ENCODE measurements at places on chromosomes 13 and 19.

DNA sequence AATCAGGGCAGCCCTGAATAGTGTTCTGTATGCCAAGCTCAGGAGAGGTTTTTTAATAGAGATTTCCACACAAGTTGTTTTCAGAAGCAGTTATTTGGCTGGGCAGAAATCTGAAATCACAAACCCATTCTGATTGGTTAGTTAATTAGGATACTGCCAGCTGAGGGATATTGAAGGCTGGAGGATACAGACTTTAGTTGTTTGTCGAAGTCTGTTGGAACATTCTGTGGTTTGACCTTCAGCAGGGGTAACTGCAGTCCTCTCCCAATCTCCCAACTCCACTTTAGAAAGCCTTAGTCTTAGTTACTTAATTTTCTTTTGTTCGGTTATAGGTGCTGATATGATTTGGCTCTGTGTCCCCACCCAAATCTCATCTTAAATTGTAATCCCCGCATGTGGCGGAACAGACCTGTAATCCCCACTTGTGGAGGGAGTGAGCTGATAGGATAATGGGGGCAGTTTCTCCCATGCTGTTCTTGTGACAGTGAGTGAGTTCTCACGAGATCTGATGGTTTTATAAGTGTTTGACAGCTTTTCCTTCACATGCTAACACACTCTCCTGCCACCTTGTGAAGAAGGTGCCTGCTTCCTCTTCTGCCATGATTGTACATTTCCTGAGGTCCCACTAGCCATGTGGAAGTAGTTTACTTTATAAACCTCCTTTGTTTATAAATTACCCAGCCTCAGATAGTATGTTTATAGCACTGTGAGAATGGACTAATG, 169.2 kb downstream of the GPC5 start:
- DNase-seq = no peak

DNA sequence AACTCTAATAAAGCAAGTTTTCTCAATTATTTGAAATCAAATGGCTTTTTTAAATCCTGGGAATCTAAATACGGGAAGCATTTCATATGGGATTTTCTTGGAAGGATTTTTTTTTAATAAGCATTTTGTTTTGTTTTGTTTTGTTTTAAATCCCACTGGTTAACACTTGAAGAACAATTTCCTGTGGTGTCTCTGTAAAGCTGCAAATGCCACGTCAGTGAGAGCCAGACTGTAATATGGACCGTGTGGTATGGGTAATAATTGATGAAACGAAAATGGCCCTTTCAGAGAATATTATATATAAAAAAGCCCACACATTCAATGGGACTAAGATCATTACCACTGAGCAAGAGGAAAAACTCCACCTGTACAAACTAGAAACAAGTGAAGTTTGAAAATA, 33.9 kb upstream of the MIR17HG start:
- DNase-seq = no peak

- peak; percentile 83 for DNase-seq
Observed at GRCh38 chr19:44653977-44654774, 10.5 kb downstream of the PVR start.

DNA sequence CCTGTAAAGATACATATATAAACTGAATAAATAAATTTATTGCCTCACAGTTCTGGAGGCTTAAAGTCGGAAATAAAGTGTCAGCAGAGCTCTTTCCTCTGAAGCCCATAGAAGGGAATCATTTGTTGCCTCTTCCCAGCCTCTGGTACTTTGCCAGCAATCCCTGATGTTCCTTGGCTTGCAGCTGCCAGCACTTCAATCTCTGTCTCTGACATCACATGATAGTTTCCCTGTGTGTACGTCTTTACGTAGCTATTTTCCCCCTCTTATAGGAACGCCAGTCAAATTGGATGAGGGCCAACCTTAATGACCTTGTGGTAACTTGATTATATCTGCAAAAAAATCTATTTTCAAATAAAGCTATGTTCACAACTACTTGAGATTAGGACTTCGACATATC, 250.9 kb downstream of the LIG4 start:
- no peak for DNase-seq

GRCh38 chr13:41637586-41637985, 180.2 kb downstream of the RGCC start:
- no peak for DNase-seq

DNA sequence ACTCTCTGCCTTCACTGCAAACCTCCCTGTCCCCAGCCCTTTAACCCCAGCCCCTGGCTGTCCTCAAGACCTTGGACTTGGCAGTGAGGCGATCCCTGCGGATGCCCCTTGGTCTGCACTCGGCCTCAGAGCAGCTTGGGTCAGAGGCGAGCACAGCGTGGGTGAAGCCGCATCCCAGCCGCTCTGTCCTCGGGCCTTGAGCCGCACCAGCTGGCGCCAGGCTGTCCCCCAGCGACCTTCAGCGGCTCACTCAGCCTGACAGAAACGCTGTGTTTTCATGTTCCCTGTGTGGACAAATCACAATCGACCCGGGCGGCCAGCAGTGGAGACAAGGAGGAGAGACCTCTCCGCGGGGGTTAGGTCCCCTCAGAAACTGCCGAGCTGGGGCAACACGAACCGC, 52.0 kb downstream of the GNG7 start:
- no peak for DNase-seq

DNA sequence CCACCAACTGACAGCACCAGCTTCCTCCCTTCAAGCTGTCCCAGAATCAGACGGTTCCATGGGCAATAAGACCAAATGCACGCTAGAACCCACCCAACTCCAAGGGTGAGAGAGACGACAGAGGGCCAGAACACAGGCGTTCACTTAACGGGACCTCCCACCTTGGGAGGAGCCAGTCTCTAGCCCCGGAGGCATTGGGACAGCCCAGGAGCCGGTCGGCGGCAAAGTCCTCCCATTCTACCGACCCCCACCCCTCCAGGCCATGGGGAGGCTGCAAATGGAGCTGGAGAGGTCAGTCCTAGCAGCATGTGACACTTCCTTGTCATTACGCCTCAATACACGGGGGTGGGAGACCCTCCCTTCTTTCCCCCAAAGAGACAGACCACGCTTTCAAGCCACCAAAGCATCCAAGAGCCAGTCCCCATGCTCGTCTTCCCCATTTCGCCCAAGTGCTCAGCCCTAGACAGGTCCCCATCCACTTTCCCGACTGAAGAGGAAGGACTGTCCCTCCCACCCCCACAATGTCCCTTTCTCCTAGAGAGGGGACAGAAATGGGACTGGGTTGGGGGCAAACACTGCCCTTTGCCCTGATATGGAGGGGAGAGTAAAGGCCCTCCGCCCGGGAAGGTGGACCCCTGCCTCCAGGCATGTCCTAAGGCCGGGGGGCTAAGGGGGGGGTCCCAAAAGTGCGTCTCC, 964 bp downstream of the KHSRP start:
- DNase-seq = peak; percentile 52

- DNase-seq = no peak
Observed at GRCh38 chr13:48429886-48430285, 17.0 kb upstream of the LPAR6 start.

- DNase-seq = no peak
Observed at GRCh38 chr19:50039968-50040367, 14.2 kb downstream of the ZNF473 start.

DNA sequence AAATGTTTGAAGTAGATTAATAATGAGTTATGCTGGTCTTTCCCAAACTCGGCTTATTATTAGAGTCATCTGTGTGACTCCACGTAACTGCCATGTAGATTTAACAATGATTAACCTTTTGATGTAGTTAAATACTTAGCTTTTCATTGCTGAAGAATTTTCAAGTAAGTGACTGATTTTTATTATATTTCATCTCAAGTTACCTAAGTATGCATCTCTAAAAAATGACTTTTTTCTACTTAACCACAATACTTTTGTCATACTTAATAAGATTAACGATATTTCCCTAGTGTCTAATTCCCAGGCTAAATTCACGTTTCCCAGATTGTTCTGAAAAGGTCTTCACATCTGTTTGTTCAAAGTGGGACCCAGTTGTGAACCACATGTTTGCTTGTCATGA, 17.8 kb downstream of the BIVM start:
- no peak for DNase-seq

GRCh38 chr13:33287142-33287882, 1.8 kb upstream of the STARD13 start:
- DNase-seq = no peak

- peak; percentile 46 for DNase-seq
Observed at GRCh38 chr13:77448689-77449088, 86.8 kb upstream of the SCEL start.

GRCh38 chr13:104895521-104895920, 1639.9 kb downstream of the EFNB2 start:
- no peak for DNase-seq

- DNase-seq = no peak
Observed at GRCh38 chr13:112881656-112882554, 87.1 kb upstream of the MCF2L start.

- peak; percentile 10 for DNase-seq
Observed at GRCh38 chr19:3849092-3849491, 19.7 kb downstream of the ZFR2 start.

DNA sequence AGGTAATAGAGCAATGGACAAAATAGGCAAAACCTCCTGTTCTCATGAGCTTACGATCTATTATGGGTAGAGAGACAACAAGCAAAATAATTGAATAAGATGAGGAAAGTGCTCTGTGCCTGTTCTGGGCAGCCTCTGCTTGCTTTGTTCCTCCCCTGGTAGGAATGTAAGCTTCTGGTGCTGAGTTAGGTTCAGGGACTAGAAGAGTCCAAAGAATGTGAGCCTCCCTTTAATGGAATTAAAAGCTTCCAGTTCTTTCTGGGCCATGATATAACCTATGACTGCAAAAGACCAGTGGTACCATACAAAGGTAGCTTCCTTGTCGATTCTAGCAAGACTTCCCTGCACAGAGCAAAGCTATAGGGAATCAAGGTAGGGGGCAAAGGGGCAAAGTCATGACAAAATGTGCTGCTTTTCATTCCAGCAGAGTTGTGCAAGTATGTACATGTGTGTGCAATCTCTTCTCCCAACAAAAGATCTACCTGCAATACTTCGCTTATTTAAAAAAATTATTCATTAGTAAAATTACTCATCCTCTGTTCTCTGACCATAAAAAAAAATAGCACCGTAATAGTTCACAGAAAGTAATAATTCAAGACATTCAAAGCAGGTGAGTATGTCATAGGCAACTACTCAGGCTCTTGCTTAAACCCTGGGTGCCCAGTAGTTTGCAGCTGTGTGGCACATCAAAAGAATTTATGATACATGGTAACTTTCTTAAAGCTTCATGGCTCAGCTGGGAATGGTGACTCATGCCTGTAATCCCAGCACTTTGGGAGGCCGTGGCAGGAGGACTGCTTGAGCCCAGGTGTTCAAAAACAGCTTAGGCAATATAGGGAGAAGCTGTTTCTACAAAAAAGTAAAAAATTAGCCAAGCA, 21.4 kb downstream of the ACOD1 start:
- DNase-seq = no peak

- no peak for DNase-seq
Observed at GRCh38 chr19:7444042-7444441, 44.8 kb downstream of the PEX11G start.

DNA sequence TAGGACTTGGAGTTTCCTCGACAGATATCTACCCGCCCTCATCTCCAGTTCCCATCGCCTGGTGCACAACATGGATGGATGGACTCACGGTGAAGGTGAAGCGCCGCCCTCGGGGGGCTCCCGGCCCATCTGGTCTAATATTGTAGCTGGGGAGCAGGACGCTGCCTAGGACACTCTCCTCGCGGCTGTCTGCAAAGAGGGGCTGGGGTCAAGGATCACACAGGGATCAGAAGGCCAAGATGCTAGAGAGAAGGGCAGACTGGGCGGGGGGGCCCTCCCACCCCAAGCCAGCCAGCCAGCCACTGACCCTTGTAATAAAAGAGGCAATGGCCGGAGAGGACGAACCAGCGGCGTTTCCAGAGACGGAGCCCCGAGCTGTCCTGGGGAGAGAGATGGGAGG, 7.1 kb downstream of the PLEKHA4 start:
- no peak for DNase-seq

GRCh38 chr19:4538601-4538954, 1.3 kb downstream of the LRG1 start:
- no peak for DNase-seq

GRCh38 chr13:113607056-113607888, 22.7 kb downstream of the TFDP1 start:
- DNase-seq = peak; percentile 95

- no peak for DNase-seq
Observed at GRCh38 chr13:99421271-99421670, 80.0 kb upstream of the TM9SF2 start.

DNA sequence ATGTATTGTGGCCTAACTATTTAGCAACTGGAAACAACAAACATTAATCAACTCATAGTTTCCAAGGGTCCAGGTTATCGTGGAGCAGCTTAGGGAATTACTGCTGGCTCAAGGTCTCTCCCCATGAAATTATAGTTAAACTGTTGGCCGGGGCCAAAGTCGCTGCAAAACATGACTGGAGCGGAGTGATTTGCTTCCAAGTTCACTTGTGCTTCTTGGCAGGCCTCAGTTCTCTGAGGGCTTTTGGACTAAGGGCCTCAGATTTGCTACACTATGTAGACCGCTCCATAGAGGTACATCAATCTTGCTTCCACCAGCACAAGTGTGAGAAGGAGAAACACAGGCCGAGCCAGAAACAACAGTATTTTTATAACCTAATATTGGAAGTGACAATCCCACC, 9.4 kb upstream of the KBTBD7 start:
- no peak for DNase-seq

DNA sequence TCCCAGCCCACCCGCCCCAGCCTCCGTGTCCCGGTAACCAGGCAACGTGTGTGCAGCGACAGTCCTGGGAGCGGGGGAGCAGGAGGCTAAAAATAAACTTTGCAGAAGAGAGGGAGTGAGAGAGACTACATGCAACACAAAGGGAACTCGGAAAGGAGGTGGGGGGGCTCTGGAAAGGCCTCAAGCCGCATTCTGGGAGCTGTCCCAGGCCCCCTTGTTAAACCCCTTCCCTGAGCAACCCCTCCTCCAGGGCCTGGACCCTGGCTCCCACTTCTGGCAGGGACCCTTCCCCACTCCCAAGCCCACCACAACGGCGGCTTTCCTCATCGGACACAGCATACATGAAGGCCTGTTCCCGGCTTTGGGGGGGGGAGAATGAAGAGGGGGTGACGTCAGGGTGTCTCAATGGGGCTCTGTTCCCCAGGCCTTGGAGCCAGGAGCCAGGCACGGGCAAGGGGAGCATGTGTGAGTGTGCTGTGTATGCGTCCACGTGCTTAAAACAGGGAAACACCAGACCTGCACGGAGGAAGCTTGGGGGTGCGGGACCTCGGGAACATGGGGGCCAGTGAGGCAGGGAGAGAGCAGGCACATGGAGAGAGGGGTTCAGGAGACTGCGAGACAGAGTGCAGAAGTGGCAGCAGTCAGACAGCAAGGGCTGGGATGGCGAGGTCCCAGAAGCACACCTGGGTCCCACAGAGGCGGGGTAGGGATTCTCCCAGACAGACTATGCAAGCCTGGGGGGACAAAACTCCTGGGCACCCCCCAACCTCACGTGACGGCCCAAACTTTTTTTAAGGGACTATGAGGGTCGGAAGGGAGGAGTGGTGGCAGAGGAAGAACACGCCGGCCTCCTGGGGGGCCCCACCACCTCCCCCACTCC, 2.3 kb downstream of the ERF start:
- DNase-seq = peak; percentile 36

- DNase-seq = no peak
Observed at GRCh38 chr13:102651392-102651791, 43.5 kb downstream of the METTL21C start.

- DNase-seq = no peak
Observed at GRCh38 chr19:10670182-10670581, 16.0 kb downstream of the ILF3 start.

- DNase-seq = no peak
Observed at GRCh38 chr13:74794582-74794981, 660.4 kb upstream of the KLF12 start.

GRCh38 chr13:91247768-91248167, 99.7 kb upstream of the MIR17HG start:
- peak; percentile 12 for DNase-seq

- peak; percentile 52 for DNase-seq
Observed at GRCh38 chr19:14686411-14686810, 3.4 kb upstream of the ZNF333 start.
